SK-N-SH (cell line): ENCODE measurements at places on chromosomes 7 and 10.

DNA sequence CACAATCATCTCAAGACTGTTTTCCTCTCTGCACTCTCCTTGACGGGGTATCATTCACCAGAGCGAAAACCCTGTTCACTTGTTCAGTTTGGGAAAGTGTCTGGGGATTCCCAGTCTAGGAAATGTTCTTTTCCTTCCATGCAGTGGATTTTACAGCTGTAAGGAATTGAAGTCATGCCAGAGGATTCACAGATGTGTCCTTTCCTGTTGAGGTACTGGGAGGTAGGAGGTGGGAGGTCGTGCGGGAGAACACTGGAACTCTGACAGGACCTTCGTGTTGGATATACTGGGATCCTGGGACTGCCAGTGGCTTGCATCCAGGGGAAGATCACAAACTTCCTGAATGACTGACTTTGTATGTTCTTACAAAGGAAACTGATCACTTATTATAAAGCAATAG lies 185.5 kb downstream of the BMPER start:
- DNase-seq, result no peak

DNA sequence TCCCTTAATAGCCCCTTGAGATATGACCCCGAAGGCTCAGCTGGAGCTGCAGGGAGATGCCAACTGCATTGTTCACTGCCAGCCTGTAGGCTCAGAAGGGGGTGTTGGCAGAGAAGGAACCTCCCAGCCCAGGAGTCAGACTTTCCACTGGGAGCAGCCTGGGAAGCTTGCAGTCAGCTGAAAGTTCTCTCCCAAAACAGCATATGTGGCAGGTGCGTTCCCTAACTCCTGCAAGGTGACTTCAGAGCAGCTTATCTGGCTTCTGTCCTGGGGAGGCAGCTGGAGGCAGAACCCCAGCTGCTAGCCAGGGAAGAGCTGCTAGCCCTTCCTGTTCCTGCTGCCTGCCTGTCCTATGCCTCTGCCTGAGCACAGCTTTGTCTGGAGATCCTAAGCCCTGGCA lies 8.1 kb downstream of the SFTPA2 start:
- DNase-seq, result no peak

- no peak for DNase-seq
Observed at GRCh38 chr10:127874671-127875448, 17.9 kb downstream of the CLRN3 start.

DNA sequence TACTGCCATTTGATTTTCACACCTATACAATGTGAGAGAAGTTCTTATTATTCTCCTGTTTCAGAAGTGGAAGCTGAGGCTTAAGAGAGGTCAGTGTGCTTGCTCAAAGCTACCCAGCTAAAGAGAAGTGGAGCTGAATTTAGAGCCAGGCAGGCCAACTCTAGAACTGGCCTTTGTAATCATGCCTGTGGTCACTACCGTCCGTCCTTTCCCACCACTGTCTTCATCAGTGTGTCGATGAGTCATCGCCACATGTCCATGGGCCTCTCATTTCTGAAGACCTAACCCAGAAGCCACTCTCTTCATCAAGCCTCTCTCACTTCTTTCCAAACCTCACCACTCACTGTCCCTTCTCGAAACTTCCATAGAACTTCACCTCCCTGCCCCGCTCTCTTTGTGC lies 237.8 kb downstream of the KIAA1217 start:
- no peak for DNase-seq

- no peak for DNase-seq
Observed at GRCh38 chr7:130383187-130383980, 3.1 kb downstream of the CPA1 start.
